ENCODE measurements at places on chromosomes 4 and X.

DNA sequence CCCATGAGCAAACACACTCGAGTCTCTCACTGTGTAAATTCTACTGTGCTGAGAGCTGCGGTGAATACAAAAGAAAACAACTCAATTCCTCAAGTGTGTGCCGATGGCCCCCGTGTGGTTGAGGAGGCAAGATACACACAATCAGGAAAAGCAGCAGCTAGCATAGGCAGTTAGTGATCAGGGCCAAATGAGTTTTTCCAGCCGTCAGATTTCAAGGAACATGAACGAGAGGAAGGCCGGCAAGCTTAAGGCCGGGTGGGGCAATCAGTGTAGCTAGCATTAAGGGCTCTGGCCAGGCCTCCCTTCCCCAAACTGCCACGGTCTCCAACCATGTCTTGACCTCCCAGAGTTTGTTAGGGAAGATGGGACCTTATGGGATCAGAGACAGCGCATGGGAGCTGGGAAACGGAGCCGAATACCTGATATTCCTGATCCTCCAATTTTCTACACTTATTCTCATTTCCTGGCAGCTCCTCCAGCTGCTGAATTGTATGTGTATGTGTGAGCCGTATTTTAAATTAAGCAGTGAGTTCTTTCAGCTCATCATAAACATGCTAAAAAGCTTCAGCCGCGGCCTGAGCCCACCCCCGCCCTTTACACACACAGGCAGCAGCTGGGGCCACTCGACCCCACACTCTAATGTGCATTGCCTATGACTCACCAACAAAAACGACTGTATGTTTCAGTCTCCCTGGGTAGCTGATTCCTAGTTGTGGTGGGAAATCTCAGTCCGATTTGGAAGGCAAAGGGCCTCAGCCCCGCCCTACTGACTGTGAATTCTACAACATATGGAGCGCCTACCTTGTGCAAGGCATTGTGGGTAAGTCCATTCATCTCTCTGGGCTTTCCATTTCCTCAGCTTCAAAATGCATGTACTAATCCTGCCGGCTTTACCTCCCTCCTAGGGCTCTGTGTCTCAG is 59.9 kb downstream of the RTL9 start:
- DNase-seq: peak; percentile 23

DNA sequence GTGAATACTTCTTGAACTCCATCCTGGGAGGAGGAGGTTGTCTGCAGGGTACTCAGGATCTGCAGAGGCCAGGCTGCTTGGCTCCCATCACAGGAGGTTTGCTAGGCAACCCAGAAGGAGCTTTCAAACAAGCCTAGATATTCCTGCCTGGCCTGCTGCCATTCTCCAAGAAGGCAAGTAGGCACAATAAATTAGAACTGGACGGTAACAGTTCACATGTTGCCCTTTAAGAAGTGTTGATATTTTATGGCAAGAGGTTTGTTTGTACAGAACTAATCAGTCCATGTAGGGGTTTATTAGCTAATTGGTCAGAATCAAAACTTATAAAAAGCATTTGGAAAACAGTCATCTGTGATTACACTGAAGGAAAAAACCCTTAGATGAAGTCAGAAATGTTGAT is 39.3 kb downstream of the SYNPO2 start:
- DNase-seq: no peak

DNA sequence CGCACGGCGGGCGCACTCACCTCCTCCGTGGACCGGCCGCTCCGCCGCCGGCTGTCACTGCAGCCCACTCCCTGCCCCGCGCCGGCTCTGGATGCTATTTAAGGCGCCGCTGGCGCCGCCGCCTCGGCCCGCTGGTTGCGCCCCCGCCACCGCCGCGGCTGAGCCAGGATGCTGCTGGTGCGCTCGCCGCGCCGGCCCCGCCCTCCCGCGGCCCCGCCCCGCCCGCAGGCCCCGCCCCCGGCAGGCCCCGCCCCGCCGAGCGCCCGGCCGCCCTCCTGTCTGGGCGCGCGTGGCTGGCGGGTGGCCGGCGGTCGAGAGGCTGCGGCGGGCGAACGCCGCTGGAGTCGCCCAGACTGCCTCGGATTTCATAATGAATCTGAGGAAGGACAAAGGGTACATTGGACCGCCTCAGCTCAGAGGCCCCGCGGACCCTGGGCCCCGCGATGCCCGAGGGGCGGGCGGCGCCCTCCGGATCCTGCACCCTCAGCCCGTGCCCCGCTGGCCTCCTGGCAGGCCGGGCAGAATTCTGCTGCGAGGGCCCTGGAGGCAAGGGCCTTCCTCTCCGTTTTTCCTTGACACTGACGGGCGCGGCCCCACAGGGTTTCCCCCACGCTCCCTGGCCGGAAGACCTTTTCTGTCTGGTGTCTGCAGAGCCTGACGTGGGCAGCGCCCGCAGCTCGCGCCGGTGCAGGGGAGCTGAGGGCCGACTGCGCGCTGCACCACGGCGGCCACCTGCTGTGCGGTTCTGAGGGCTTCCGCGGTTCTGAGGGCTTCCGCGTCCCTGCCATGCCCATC is at the start of gene ACSL1:
TSS of gene ACSL1 (minus strand) at position 73 of the 795 bp plus-strand sequence. CDS start 22,454 bp downstream, outside the sequence.
- DNase-seq: peak; percentile 98

GRCh38 chr4:156293657-156294297 is 340.1 kb upstream of the CTSO start:
- DNase-seq: no peak

DNA sequence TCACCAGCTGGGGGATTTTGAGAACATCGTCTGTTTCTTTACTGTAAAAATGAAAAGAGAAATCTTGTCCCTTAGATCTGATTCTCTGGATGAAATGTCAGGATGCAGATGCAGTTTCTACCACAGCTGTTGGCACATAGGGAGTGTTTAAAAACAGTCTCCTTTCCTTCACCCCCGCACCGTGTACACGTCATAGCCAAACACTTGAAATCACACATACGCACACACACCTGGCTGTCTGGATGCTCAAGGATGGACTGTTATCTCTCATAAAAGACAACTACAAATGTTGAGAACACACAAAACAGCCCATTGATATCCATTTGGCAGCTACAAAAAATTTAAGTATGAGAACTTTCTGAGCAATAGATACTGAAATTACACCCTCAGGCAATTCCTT is 275.8 kb upstream of the CLNK start:
- DNase-seq: no peak

GRCh38 chr4:7337196-7338058 is 97.3 kb downstream of the PSAPL1 start:
- no peak for DNase-seq

DNA sequence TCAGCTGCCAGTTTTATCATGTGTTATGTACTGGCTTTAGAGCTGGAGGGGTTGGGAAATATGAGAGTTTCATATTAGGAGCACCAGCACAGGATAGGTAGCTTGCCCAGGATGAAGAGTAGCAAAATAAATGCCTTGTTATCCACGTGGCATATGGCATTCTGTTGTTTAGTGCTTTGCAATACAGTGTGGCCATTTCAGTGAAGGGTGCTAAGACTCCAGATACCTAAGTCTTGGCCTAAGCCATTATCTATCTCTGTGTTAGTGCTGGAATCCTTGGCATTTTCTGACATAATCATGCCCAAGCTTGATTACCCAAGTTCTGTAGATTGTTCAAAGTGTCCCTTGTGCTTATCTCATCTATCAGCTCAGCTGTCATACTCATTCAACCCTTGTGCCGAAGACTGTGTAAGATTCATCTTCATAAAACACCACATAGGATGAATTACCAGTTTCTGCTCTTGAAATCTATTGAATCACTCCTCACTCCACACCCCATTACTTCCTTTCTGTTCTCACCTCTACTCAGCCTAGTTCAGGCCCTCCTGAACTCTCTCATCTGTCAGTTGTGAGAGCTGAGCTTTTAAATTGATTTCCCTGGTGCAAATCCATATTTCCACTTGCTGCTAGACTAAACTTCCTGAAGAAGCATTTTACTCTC is 73.5 kb downstream of the CLCN5 start:
- DNase-seq: no peak

DNA sequence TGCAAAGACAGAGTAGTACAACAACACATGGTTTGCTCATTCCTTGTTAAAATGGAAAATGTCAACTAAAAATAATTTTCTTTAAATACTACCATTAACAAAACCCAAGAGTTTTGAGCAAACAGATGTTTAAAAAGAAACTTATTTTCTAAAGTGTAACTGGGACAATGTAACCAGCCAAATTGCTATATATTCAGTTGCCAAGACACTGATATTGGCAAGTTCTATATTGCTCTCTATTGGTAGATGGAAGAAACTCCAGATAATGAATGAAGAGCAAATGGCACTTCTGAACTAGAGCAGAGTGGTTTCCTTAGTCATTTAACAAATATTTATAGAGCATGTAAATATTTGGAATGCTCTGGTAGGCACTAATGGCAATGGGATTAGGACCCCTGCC is 966.2 kb downstream of the RPA4 start:
- no peak for DNase-seq

- DNase-seq: no peak
Observed at GRCh38 chrX:109954333-109954732, 48.6 kb upstream of the TMEM164 start.
